Hematopoietic multipotent progenitor cell treated with erythropoietin and hydrocortisone succinate and interleukin-3 and kit ligand, for 8 days (in vitro differentiated cells): ENCODE measurements at places on chromosomes 4 and X.

DNA sequence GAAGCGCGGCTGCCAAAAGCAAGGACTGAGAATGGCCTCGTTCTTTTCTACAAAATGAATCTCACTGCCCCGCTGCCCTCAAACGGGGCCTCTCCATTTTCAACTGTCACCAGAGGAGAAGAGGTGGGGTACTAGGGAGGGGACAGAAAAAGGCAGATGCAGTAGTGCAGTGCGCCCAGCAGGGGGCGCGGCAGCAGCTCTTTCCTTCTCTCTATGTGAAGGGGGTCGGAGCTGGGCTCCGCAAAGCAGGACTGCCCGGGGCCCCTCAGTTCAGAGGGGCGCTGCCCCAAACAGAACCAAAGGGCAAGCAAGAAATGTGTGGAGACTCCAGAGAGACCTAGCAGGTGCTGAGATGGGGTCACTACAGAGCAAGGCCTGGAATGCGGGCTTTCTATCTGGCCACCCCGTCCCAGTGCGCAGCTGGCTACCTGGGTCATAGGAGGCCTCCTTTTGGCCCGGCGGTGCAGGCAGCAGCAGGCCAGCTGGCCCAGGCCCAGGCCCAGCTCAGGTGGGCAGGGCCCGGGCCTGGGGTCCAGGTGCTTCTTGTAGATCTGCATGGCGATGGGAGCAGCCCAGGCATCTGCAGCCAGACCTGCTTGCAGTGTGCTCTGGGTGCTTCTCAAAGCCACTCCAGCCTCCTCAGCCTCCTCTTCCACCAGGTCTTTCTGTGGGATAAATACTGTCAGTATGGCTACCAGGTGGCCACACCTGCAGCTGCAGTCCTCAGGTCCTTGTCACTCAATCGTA lies 5.9 kb downstream of the IRAK1 start:
- DNase-seq: peak; percentile 51

DNA sequence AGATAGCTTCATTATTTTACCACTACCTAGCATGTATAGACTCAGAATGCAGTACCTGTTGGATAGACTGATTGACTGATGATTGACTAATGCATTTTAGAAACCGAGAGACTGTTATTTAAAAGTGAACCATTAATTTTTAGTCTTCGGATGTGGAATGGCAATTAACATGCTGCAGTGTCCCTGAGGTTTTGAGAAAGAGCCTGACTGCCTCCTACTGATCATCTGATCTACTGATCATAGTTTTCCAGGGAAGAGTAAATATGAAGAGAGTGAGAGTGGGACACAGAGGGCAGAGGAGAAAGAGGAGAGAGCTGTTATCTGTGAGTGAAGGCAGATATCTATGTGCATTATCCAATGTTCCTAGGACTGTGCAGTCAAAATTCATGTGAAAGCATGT lies 764.7 kb downstream of the TRIML1 start:
- DNase-seq: no peak

GRCh38 chr4:82688091-82688795 lies 110.4 kb downstream of the SCD5 start:
- DNase-seq: peak; percentile 88

GRCh38 chr4:26355392-26356052 lies 34.7 kb downstream of the RBPJ start:
- DNase-seq: no peak

DNA sequence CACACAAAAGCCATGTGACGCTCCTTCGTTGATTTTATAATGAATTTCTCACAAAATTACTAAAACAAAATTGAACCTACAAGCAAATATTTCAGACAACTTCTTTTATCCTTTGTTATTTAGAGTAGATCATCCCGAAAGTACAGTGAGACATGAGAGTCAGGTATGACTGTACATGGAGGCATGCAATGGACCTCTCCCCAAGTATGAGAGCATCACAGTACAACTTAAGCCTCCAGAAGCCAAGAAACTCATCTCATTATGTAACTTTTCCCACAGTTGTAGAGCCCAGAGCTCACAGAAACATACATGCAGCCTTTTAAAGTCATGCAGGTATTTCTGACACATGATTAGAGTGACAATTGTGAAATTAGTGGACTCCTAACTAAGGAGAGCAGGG lies 167.7 kb downstream of the PAPSS1 start:
- DNase-seq: no peak

- DNase-seq: peak; percentile 62
Measured at GRCh38 chrX:155048977-155049619, 21.8 kb downstream of the CMC4 start.

- DNase-seq: no peak
Measured at GRCh38 chr4:54930226-54930625, 195.2 kb downstream of the KDR start.

- DNase-seq: no peak
Measured at GRCh38 chr4:123840197-123840596, 443.6 kb downstream of the SPRY1 start.

- peak; percentile 26 for DNase-seq
Measured at GRCh38 chrX:101462892-101463291, 22.4 kb upstream of the ARMCX4 start.

- no peak for DNase-seq
Measured at GRCh38 chr4:7584606-7585159, 150.0 kb upstream of the PSAPL1 start.

DNA sequence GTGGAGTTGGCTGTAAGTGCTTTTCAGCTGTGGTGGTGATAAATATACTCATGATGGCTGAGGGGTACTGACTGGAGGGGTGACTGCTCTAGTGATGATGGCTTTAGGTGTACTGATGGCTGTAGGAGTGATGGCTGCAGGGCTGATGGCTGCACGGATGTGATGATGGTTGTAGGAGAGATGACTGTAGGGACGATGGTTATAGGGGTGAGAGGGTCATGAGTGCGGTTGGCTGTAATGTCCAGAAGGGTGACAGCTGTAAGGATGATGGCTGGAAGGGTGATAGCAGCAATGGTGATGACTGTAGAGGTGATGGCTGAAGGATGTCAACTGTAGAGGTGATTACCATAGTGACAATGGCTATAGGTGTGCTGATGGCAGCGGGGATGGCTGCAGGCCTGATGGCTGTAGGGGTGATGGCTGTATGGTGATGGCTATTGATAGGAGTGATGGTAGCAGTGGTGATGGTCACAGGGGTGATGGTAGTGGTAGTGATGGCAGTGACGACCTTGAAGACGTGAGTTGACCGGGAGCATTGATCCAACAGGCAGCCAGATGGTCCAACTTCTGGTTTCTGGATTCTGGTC lies 570 bp upstream of the SASH3 start:
- DNase-seq: no peak

DNA sequence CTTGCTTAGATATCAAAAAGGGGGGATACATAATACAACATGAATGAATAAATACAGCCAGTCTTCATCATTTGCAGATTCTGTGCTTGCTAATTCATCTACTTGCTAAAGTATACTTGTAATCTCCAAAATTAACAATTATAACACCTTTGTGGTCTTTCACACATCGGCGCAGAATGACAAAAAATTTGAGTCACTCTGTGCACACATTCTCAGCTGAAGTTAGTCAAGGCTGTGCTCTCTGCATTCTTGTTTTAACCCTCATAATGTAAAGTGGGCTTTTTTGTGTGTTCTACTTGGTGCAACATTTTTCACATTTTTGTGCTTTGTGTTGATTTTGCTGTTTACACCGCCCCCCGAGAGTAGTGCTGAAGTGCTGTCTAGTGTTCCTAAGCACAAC lies 65.8 kb upstream of the GPRIN3 start:
- no peak for DNase-seq

DNA sequence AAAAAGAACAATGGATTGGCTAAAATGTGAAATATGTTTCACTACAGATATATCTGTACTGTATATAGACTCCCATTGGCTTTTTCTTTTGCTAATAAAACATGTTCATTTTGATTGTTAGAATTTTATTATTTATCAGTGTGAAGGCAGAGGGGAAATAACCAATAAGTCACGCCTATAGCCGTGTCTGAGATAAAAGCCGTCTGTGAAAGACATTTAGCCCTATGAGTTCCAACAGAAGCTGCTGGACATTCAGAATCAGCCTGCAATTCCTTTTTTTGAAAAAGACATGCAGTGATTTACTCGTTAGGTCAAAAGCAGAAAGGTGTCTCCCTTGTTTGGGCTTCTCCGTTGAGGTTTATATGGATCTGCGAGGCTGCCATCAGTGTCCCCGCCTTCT lies 24.2 kb upstream of the SLC25A4 start:
- DNase-seq: no peak

DNA sequence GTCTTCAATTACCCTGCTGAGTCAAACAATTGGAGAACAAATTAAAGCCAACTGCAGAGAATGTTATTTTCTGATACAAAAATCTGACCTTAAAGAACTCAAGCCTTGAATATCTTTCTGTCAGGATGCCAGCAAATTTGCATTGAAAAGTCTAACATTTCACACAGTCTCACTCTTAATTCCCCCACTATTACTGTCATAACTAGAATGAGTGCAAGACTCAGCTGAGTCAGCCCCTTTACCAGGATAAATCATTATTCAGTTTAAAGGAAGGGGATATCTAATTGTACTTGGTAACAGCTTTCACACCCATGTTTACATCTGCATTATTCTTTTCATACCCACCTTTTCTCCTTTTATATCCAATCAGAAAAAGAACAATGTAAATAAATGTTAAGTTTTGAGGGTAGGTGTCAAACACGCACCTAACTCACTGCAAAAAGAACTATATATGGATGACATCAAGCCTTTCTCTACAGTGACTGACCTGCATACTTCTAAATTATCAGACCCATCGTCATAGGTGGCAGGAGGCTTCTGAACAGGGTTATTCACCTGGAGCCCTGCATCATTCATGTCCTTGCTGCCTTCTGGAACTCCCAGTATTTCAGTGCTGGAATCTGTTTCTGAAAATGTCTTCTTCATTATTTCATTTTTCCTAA lies 117.4 kb downstream of the TMA16 start:
- no peak for DNase-seq

GRCh38 chr4:124111922-124112321 lies 600.6 kb downstream of the ANKRD50 start:
- peak; percentile 59 for DNase-seq

DNA sequence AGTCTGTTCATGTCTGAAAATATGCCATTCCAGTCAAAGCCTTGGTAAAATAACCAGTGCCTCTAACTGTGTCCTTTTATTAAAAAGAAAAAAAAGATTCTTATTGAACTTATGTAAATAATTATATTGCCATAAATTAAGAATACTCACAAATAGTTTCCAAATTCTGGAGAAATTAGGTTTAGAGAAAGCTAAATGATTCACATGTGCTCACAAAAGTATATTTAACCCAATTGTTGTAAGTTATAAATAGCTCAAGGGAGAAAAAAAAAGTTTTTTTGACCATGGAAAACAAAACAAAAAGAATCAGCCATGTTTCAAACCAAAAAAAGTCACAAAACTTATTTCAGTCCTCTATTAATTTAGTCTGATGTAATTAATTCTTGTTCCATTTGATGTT lies 25.3 kb upstream of the HERC6 start:
- no peak for DNase-seq

GRCh38 chr4:16131293-16131692 lies 47.5 kb upstream of the PROM1 start:
- DNase-seq: no peak

DNA sequence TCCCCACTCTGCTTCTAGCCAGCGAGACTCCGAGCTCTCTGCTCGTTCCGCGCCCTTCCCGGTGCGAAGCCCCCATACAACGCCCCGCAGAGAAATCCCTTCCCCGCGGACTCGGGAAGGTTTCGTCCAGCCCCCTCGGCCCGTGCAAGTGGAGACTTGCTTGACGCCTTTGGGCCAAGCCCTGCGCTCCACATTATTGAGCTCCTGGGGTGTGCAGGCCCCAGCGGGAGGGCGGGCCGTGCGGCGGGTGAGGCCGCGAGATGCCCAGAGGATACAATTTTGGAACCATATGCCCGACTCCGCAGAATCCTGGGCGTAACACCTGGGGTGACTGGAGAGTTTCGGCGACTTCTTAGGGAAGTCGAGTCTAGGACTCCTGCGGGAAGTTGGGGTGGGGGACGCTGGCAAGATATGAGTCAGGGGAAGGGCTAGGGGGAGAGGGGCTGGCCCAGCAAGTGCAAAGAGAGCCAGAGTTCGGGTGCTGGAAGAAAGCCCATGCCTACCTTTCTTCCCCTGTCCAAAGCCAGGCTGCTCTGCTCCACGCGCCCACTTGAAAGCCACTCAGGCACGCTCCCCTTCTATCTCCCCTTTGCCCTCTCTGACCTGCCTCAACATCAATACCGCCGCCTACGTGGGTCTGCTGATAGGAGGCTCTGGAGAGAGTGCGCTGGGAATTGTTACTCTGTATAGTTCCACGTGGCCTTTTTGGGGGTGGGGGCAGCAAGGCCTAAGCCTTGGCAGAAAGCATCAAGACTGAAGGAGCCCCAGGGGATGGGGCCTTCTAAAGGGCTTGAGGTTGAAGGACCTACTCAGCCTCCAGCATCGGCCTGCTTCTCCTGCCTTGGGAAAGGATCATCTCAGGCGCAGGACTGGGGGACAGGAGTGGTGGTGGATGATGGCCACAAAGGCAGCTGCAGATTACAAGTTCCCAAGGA lies 1.2 kb upstream of the ELF4 start:
- DNase-seq: no peak

GRCh38 chr4:948936-949300 lies 16.7 kb downstream of the TMEM175 start:
- no peak for DNase-seq

- DNase-seq: no peak
Measured at GRCh38 chrX:57227691-57228090, 58.8 kb upstream of the FAAH2 start.

- DNase-seq: no peak
Measured at GRCh38 chrX:143121477-143121876, 95.7 kb downstream of the SPANXN4 start.

- no peak for DNase-seq
Measured at GRCh38 chrX:14125462-14125861, 95.8 kb upstream of the GEMIN8 start.

DNA sequence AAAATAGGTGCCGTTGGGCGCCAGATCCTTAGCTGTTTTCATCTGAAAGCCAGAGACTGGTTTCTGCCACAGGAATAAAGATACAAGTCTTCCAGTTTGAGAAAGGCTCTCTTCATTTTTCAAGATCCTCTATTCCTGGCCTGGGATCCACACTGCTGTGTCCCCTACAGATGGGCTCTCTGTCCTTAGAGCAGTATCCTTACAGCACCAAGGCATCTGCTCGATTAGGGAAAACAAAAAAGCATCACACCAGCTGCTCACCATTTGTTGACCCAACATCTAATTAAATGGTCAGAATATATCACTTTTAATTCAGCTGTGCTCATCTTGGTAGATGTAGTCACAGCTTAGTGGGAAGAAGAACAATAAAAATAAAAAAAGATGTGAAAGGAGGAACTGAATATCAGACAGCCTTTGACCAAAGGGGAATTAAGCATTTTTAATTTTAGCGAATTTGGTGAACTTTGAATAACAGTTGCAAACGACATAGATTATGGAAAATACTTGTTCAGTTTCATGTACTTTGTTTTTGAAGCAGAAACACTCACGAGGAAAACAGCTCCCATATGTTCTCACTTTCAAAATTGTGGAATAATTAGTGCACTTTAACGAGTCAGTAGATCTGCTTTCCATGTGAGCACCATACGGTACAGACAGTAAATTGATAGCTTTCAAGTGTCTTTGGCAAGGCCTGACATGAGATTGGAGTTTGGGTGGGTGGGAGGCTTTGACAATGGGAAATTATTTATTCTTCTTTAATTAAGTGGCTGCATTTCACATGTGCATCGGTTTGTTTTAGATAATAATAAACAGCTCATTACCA lies 148.4 kb upstream of the CLNK start:
- no peak for DNase-seq

GRCh38 chrX:819684-820083 lies 189.1 kb downstream of the SHOX start:
- no peak for DNase-seq
